CD4-positive, alpha-beta T cell treated with Interleukin-15 for 1 hour (primary cell): ENCODE measurements at places on chromosomes 5 and 9.

GRCh38 chr9:37715991-37716505, 37.6 kb upstream of the TRMT10B start:
- no peak for DNase-seq

GRCh38 chr5:118520771-118521415, 467.5 kb downstream of the DTWD2 start:
- no peak for DNase-seq

DNA sequence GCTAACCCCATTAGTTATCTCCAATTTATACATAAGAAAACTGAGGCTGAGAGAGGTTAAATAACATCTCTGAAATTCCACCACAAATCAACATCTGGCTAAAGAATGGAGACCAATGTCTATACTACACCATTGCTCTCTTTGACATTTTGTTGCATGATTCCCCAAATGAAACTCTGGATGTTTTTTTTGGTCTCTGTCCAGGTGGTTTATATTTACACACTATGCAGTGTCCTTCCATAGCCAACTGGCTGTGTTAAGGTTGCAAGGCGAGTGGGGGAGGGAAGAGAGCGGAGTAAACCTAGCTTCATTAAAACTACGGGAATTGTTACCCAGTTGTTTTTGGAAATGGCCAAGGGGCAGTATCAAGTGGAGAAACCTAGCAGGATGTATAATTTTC, 67.2 kb downstream of the KIF4B start:
- DNase-seq = no peak

- peak; percentile 33 for DNase-seq
These were observed 603 bp downstream of the TMEM268 start for GRCh38 chr9:114611516-114612271.

DNA sequence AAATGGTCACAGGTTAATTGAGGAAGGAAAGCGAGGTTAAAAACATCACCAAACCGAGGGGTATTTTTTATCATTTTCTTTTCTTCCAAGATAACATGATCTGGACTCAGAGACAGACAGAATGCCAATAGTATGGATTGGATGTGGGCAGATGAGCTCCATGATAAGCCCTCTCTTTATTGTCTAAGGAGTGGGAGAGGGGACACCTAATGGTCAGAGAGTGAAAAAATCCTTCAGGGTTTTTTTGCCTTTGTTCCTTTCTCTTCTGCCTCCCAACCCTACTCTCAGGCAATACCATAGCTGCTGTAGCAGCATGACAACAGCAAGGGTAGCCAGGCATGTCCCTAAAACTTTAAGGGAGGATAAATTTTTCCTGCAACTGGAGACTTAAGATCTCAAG, 94.7 kb downstream of the DIRAS2 start:
- no peak for DNase-seq

- DNase-seq = no peak
These were observed 23.4 kb upstream of the RUFY1 start for GRCh38 chr5:179526978-179527377.

DNA sequence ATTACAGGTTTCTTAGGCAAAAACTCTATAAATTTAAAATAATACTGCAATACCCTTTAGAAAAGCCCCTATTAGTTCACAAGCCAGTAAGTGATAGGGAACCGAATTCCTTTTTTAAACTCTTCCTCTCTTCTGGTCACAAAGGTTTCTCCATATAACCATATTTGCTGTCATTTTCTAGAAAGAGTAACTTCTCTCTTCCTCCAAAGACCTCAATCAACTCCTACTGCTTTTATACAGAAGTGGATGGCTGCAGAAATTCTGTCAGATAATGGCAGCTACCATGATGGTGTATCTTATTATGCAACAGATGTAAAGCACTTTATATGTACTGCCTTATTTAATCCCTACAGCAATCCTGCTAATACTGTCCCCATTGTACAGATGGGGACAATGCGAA, 6.2 kb downstream of the TUT7 start:
- no peak for DNase-seq

DNA sequence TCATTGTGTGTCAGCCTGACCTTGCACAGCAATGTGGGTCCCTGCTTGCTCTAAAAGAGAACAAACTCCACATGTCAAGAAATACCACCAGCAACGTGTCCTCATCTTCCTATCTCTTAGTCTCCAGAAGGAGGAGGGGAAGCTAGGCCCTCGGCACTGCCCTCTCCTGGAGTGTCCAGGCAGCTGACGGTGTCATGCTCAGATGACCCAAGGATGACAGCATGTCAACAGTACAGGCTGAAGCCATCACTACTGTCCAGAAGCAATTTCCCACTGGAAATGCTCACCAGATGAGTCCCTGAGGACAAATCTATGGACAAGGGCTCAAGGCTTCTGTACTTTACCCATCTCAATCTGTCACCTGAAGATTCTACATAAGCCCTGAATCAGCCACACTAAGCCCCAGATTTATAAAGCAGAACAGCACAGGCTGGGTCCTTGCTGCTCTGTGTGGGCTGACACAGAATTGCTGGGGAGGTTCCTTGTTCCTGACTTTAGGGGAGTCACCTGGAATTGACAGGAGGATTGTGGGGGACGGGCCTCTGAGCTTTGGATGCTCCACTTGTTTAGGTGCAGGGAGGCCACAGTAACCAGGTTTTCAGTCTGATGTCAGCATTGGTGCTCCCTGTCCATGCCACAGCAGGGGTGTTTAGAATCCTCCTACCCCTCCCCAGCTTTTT, 210.2 kb downstream of the DAB2IP start:
- DNase-seq = no peak

DNA sequence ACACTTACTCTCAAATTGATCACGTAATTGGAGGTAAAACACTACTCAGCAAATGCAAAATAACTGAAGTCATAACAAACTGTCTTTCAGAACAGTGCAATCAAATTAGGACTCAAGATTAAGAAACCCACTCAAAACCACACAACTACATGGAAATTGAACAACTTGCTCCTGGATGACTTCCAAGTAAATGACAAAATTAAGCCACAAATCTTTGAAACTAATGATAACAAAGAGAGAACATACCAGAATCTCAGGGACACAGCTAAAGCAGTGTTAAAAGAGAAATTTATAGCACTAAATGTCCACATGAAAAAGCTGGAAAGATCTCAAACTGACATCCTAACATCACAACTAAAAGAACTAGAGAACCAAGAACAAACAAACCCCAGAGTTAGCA, 540.5 kb upstream of the CDH18 start:
- DNase-seq = no peak

DNA sequence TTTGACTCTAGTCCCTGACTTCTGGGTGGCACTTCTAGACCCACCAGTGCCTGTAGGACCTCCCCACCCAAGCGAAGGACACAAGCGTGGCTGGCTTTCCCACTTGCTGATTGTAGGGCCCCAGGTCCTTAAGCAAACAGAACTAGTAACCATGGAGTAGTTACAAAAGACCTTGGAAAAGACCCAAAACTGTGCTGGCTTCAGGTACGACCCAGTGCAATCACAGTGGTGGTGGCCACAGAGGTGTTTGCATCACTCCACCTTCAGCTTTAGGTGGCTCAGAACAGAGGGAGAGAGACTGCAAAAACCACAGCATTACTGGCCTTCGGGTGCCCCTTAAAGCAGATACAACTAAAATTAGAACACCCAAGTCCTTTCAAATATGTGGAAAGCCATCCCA, 52.9 kb downstream of the SLCO4C1 start:
- no peak for DNase-seq

- no peak for DNase-seq
These were observed 101.4 kb upstream of the MPDZ start for GRCh38 chr9:13380903-13381302.

- DNase-seq = peak; percentile 83
These were observed at the start of gene C5orf63 for GRCh38 chr5:127072861-127073846. C5orf63 (minus strand) TSS chr5:127073502; CDS start chr5:127058995, 14,507 bp downstream.

DNA sequence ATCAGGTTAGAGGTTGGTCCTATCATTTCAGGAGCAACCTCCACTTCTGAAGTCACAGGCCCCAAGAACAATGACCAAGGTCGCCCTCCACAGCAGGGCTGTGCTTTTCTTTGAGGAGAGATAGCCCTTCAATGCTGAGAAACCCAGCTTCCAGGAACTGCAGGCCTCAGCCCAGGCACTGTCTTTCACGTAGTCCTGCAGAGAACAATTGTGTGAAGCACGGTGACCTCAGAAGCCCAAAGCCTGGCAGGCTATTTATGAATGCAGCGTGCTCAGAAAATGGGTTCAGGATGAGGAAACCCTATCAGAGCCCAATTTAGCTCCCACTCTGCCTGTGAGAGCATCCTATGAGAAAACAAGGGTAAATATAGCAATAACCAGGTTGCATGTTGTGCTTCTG, 388.3 kb downstream of the PLK2 start:
- no peak for DNase-seq

GRCh38 chr5:32612134-32612888, 27.0 kb downstream of the SUB1 start:
- DNase-seq = no peak

DNA sequence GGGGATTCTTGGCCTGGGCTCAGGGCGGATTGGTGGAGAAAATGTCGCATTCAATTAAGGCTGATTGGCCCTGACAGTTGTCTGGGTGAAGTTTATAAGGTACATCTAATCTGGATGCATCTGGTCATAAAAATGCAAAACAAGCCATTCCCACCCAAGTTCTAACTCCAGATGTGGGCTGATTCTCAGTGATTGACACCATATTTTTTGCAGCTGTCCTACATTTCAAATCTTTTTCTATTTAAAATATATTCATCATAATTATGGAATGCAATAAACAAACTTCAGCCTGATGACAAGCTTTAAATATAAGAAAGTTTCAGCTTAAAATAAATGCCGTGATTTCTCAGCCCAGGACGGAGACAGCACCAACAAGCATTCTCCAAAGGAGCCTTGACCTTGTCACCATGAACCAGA, 146.4 kb upstream of the SMIM23 start:
- no peak for DNase-seq

- DNase-seq = no peak
These were observed 458.7 kb downstream of the CDH9 start for GRCh38 chr5:26579712-26580111.

GRCh38 chr5:174311531-174312269, 266.2 kb downstream of the NSG2 start:
- peak; percentile 28 for DNase-seq

GRCh38 chr5:154401355-154401754, 44.4 kb upstream of the SAP30L start:
- DNase-seq = no peak

- no peak for DNase-seq
These were observed 18.8 kb downstream of the RAPGEF1 start for GRCh38 chr9:131721076-131721475.

GRCh38 chr9:78121488-78121887, 89.9 kb upstream of the GNAQ start:
- DNase-seq = peak; percentile 63

GRCh38 chr5:144598451-144599068, 427.9 kb downstream of the KCTD16 start:
- DNase-seq = no peak

GRCh38 chr9:98726735-98727134, 18.0 kb upstream of the GABBR2 start:
- DNase-seq = peak; percentile 60

DNA sequence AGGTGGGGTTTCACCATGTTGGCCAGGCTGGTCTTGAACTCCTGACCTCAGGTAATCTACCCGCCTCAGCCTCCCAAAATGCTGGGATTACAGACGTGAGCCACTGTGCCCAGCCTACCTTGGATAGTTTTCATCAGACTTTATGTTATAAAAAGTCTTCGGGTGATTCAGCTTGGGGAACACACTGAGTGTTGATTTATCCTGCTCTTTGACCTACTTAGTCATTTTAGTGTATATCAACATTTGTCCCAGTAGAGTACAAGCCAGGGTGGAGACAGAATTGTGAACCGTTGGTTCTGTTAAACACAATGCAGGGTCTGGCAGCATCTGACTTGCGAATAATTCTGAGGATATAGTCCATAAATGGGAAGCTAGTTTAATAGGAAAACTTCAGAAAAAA, 39.7 kb downstream of the NFX1 start:
- no peak for DNase-seq

- no peak for DNase-seq
These were observed 356.4 kb upstream of the GRAMD2B start for GRCh38 chr5:126066836-126067235.

DNA sequence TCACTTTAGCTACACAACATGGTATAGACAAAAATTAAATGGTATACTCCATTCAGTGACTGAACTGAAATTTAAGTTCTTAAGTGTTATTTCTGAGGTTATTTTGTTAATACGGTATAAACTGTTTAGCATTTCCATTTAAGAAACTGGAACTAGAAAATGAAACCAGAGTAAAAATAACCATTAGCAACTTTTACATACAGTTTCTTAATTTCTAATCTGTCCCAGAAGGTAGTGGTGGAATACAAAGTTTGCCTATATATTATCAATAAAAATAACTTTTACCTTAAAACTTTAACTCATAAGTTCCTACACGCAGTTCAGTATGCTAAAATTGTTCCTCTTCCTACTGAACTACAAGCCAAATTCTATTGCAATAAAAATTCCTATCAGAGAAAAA, 10.3 kb downstream of the GOLPH3 start:
- DNase-seq = no peak

GRCh38 chr5:149781612-149782011, 51.5 kb downstream of the PPARGC1B start:
- no peak for DNase-seq

DNA sequence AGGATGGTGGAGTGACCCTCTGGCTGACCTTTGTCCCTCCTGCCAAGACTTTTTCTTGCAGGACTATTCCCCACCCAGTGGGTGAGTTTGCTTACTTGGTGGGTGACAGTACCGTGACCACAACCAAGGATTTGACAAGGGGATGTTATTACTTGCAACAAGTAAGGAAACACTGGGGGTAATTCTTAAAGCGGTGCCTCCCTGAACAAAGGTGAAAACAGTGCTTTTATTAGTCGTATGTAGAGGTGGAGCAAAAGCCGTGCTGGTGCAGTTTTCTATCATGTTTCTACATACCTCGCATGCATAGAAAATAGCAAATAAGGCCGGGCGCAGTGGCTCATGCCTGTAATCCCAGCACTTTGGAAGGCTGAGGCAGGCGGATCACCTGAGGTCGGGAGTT, 41.0 kb upstream of the KDM4C start:
- no peak for DNase-seq

GRCh38 chr9:87010626-87011025, 63.3 kb upstream of the GAS1 start:
- DNase-seq = no peak
